Coronary artery (tissue), 2 donors: ENCODE measurements at places on chromosomes 11 and 22.

DNA sequence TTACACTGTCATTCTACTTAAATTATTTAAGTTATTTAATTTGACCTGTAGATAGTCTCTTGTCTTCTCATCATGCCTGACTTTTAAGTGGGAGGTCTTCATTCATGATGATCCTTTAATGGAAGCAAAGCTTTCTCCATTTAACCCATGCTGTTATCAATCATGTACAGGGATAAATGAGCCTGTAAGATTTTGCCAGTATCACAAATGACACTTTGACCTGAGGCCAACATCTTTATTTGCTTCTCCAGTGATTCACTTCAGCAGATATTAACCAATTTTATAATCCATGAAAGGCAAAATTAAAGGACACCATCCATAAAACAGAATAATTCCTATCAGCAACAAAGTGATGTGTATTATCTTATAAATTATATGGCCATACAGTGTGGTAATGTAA, 7.7 kb downstream of the CCDC73 start:
- no peak for DNase-seq

GRCh38 chr11:14454861-14455632, 44.6 kb downstream of the COPB1 start:
- no peak for DNase-seq

DNA sequence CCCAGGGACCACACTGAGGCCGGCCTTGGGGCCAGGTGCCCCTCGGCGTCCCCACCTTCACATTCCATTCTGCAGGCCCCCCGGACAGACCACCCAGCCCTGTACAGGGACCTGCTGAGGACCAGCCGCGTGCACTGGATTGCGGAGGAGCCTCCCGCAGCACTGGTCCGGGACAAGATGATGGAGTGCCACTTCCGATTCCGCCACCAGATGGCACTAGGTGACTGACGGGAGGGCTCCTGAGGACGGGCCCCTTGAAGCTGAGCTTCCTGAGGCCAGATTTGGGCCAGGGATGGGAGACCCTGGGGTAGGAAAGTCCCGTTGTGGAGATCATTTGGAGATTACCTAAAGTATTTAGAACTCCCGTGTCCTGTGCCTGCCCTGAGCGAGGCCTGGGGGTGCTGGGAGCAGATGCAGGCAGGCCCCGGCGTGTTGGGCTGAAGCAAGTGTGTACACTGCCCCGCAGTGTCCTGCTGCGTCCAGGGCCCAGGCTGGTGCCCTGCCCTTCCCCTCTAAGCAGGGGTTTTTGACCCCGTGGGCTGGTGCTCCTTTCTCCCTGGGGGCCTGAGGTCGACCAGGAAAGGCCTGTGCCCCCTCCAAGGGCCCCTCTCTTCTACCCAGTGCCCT, 20.0 kb downstream of the TRMU start:
- DNase-seq, result no peak

- peak; percentile 57 for DNase-seq
Observed at GRCh38 chr22:30867746-30868662, 100.6 kb downstream of the MORC2 start.

- peak; percentile 69 for DNase-seq
Observed at GRCh38 chr11:67614730-67615714, 8.3 kb downstream of the NDUFV1 start.

DNA sequence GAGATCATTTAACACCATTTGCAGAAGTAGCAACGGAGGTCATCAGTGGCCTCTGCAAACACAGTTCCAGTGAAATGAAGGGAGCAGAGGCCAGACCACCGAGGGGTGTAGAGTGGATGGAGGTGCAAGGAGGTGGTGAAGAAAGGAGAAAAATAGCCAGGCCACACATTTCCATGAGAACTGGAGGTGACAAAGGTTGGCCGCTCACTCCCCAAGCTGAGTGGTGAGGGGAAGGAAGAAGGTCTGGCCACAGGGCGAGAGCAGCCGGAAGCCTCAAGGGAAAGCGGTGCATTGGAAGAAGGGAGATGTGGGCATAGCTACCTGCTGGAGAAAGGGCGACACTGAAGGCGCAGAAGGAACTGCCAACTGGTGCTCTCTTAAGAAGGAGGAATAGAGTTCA, 20.1 kb upstream of the TMPRSS4 start:
- DNase-seq, result peak; percentile 55

DNA sequence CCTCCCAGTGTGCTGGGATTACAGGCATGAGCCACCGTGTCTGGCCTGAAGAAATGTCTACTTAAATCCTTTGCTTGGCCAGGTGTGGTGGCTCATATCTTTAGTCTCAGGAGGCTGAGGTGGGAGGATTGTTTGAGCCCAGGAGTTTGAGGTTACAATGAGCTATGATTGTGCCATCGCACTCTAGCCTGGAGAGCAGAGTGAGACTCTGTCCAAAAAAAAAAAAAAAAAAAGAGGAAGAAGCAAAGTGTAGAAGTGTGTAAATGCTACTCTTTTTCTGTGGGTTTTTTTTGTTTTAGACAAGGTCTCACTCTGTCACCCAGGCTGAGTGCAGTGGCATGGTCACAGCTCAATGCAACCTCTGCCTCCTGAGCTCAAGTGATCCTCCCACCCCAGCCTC, 6.4 kb upstream of the ATG16L2 start:
- DNase-seq, result no peak
